Mesenteric fat pad (tissue), 1 donor: ENCODE measurements at places on chromosomes 11 and 22.
A peak's percentile ranks its signal among the peaks of the same experiment; 100 is the strongest.

GRCh38 chr22:23938328-23939016 is 22.5 kb downstream of the GSTT2B start:
- no peak for DNase-seq

- peak; percentile 76 for DNase-seq
Measured at GRCh38 chr22:23070418-23071229, at the start of gene GNAZ. TSS of gene GNAZ (plus strand) at chr22:23070519. CDS start at chr22:23095696, 25,177 bp downstream.

DNA sequence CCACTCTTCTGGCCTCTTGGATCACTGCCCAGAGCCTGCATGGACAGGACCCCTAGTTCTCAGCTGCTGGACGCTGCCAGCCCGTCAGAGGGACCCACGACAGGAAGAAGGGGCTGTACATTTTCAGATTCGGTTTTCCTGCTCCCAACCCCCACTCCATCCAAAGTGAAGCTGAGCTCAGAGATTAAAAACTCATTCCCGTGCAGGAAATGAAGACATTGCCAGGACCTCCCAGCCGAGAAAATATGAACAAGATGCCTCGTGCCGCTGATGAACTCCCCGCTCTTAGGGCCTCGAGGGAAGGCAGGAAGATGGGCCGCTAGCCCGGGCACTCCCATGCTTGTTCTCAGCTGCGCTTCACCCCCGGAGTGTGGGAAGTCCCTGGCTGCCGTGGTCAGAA is 36.1 kb downstream of the RPUSD4 start:
- no peak for DNase-seq

GRCh38 chr22:44347080-44347479 is 34.3 kb upstream of the SHISAL1 start:
- no peak for DNase-seq

DNA sequence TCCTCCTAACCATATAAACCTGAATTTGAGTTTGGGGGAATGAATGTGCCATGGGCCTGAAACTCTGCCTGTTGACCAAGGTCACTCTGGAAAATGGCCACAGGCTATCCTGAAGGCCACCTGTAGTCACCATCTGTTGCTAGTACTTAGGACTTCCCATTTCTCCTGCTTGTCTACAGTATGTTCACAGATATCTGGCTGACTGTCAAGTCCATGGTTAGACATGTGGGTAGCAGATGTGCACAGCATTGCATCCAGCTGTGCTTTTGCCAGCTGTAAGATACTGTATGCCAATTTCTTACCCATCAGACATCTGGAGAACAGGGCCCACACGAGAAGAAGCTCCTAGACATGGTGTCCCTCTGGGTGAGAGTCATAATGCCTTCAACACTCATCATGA is 475.4 kb downstream of the INSC start:
- DNase-seq = no peak

GRCh38 chr11:40716344-40717130 is 742.9 kb downstream of the LRRC4C start:
- DNase-seq = no peak

DNA sequence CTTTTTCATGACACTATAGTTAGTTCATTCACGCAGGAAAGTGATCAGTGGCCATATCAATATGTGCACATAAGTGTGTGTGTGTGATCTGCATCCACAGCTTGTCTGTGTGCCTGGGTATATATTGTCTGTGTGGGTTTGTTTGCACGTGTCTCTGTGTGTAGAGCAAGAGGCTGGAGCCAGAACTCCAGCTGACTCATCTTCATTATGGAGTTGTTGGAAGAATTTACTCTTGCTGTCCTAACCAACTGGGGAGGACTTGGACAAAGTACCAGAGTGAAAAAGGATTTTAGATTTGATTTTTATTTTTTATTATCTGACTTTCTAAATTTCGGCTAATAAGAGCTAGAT is 63.9 kb downstream of the TP53I11 start:
- DNase-seq = no peak

DNA sequence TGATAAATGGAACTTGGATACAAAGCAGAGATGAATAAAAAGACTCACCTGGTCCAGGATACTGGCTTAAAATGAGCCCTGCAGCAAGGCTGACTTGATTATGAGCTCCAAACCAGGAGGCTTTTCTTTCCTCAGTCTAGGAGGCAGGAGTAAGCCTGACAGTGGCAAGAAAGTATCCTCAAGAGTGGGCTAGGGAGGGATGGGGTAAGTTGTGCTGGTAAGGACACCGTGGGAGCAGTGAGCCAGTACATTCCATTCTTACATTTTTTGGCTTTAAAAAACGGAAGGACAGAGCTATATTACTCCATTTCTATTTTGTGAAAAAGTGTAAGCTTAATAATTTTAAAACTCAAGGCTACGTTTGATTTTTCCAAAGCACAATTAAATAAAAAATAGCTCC is 187.1 kb upstream of the DDI1 start:
- DNase-seq = no peak

GRCh38 chr11:79198898-79199250 is 242.0 kb downstream of the TENM4 start:
- DNase-seq = peak; percentile 33

- no peak for DNase-seq
Measured at GRCh38 chr11:111419641-111420327, 40.7 kb upstream of the POU2AF1 start.

DNA sequence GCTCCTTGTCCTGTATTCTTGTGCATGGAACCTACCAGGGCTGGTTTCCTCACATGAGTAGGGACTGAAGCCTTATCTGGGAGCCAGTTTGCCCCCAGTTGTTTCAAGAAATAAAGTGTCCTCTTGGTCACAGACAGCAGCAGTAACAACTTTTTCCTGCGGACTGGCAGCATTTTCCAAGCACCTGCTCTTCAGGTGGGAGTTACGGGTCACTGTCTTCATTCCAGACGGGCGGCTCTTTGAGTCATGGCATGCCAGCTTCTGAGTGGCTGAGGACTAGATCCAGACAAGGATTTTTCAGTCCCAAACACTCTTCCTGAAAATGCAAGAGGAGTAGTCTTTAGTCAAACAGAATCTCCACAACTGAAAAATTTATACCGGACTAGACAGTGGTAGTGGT is 2.7 kb upstream of the CD44 start:
- DNase-seq = no peak

GRCh38 chr11:22491555-22492225 is 133.9 kb downstream of the FANCF start:
- no peak for DNase-seq

- DNase-seq = no peak
Measured at GRCh38 chr11:72724021-72724551, 28.1 kb downstream of the ARAP1 start.

- no peak for DNase-seq
Measured at GRCh38 chr11:1852877-1853276, at the start of gene LSP1. TSS of gene LSP1 (plus strand) at chr11:1853084. CDS start at chr11:1853145, 61 bp downstream.

GRCh38 chr22:28630177-28630574 is 49.5 kb downstream of the TTC28 start:
- no peak for DNase-seq
